ENCODE measurements at places on chromosomes 7 and 10. TPM values are rescaled to one million over a fixed set of nuclear protein-coding genes. Genes with fewer than 3 reads are reported as not detected.

RALA gene
- polyA plus RNA-seq, result 40.2 TPM

ZCCHC24 gene
- polyA plus RNA-seq, result 0.30 TPM

UPK3B gene
- polyA plus RNA-seq, result not detected

ATOH7 gene
- not detected for polyA plus RNA-seq

SPDYE8 gene
- polyA plus RNA-seq, result not detected

KCP gene
- polyA plus RNA-seq, result not detected

MUC12 gene
- not detected for polyA plus RNA-seq

DNA sequence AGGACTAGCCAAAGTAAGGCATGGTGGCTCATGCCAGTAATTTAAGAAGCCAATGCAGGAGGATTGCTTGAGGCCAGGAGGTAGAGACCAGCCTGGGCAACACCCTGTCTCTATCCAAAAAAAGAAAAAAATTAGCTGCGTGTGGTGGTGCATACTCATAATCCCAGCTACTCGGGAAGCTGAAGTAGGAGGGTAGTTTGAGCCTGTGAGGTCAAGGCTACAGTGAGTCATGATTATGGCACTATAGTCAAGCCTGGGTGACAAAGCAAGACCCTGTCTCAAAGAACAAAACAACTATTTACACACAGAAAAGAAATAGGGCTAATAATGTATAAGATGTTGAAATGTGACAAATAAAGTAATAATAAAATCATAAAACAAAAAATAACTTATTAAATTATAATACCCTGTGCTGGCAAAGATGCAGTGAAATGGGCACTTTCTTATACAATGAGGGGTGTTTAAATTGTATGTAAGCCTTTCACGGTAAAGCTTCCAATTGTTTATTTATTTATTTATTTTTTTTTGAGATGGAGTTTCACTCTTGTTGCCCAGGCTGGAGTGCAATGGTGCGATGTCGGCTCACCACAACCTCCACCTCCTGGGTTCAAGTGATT lies 175.2 kb downstream of the TPST1 start:
- no peaks in the 10 kb centered on the region for H3K27me3 ChIP-seq
- DNase-seq, result no peak
- no peaks in the 10 kb centered on the region for H3K36me3 ChIP-seq

GRCh38 chr7:115293628-115294240 lies 371.8 kb downstream of the MDFIC start:
- no peak overlapping the region for H3K4me3 ChIP-seq
- H3K27ac ChIP-seq, result no peak overlapping the region
- no peaks in the 10 kb centered on the region for H3K36me3 ChIP-seq
- H3K27me3 ChIP-seq, result no peaks in the 10 kb centered on the region
- DNase-seq, result no peak

- no peak overlapping the region for H3K4me3 ChIP-seq
- no peak for DNase-seq
- no peaks in the 10 kb centered on the region for H3K27me3 ChIP-seq
- H3K4me1 ChIP-seq, result no peaks in the 10 kb centered on the region
These were observed 97.6 kb upstream of the GPR22 start for GRCh38 chr7:107372298-107372697.

- H3K4me1 ChIP-seq, result no peaks in the 10 kb centered on the region
- no peak overlapping the region for H3K27ac ChIP-seq
These were observed 291.8 kb downstream of the CRPPA start for GRCh38 chr7:16129431-16130110.

DNA sequence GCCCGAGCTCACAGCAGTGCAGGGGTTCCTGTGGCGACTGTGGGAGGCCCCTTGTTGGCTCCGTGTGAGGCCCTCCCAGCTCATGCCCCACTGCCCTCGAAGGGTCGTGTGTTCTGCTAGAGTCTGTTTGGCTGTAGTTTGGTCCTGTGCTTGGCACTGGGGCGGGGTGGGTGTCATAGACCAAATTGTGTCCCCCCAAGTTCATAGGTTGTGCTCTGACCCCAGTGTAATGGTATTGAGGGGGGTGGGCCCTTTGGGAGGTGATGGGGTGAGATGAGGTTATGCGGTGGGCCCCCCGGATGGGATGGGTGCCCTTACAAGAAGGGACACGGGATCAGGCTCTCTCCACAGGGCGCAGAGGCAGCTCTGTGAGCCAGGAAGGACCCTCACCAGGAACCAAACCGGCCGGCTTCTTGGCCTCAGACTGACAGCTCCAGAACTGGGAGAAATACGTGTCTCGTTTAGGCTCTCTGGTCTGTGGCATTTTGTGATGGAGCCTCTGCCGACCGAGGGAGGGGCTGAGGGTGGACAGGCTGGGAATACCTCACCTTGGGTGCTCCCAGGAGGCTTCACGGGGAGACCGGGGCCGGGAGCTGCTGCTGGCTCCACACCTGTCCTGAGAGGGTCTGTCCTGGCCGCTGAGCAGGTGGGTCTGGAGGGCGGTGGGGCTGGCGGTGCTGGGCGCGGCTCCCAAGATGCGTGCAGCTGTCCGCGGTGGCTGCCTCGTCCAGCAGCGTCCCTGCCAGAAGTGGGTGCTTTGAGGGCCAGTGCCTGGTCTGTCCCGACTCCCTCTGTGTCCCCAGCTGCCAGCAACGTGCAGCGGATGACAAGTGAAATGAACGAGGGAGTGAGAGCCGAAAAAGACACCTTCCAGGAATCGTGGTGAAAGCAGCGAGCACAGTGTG lies 89.4 kb downstream of the INPP5A start:
- H3K27ac ChIP-seq, result no peak overlapping the region
- H3K36me3 ChIP-seq, result no peaks in the 10 kb centered on the region
- DNase-seq, result no peak
- H3K4me1 ChIP-seq, result peaks cover 7% of the 10 kb centered on the region

DNA sequence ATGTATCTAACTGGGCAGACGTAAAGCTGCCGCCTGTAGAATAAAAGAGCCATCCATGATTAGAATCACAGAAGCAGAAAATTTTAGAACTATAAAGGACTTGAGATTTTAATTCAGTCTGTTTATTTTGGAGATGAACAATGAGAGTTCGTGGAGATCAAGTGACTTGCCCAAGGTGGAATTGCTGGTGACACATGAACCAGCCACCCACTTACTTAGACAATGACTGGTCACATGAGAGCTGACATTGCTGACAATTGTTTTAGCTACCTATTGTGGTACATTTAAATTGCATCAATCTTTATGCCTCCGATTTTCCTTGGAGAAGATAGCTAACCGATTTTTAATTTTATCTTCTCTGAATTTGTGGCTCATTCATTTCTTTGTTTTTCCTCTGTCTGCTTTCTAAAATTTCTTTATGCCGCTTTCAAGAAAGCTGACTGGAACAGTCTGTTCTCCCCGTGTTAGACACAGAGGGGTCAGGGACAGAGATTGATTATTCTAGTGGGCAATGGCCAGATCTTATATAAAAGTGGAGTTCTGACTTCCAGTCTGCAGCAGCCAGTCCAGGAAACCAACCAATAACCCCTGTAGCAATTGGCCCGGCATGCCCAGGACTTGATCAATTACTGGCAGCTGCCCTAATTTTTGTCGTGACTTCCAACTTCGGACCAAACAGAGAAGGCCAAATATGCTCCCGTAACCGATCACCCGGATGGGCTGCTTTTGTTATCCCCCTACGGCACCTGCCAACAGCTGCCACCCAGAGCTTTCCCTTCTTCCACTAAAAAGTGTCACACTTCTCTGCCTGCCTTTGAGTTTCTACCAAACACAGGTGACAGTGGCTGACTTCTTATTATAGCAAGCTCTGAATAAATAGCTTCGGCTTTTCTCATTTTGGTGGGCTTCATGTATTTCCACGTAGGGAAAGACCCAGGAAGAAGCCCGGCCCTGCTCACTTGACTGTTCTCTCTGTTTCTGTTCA lies 241.6 kb downstream of the CAMK1D start:
- no peak overlapping the region for H3K4me3 ChIP-seq
- H3K27ac ChIP-seq, result peak overlapping the region; percentile 12
- DNase-seq, result no peak
- peaks cover 32% of the 10 kb centered on the region for H3K4me1 ChIP-seq

GRCh38 chr10:88089498-88089897 lies 226.1 kb downstream of the PTEN start:
- no peak for DNase-seq
- no peak overlapping the region for H3K27ac ChIP-seq
- H3K36me3 ChIP-seq, result no peaks in the 10 kb centered on the region
- H3K4me3 ChIP-seq, result no peak overlapping the region

DNA sequence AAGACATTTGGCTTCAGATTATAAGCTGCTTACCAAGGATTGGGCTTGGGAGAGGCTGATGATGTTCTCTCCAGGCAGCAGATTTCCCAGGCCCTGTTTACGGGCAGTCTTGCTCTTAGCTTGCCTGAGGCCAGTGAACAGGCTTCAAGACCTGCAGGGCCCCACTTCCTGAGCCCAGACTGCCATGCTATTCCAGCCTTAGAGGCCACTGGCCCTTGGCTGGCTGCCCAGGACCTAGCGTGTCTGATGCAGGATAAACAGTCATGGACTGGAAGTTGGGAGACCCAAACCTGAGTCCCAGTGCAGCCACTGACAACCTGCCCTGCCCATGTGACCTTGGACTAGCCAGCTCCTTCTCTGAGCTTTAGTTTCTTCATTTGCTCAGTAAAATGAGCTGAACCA lies 2.9 kb downstream of the PRXL2A start:
- H3K36me3 ChIP-seq, result peaks cover 8% of the 10 kb centered on the region
- no peak for DNase-seq
- H3K27ac ChIP-seq, result no peak overlapping the region
- no peaks in the 10 kb centered on the region for H3K4me1 ChIP-seq
- no peak overlapping the region for H3K4me3 ChIP-seq
